HS-27A (cell line): ENCODE measurements at places on chromosomes 13 and 19.

- DNase-seq: no peak
Measured at GRCh38 chr13:50969691-50970090, 60.1 kb downstream of the RNASEH2B start.

GRCh38 chr13:78258304-78258703 lies 339.7 kb upstream of the EDNRB start:
- DNase-seq: no peak

DNA sequence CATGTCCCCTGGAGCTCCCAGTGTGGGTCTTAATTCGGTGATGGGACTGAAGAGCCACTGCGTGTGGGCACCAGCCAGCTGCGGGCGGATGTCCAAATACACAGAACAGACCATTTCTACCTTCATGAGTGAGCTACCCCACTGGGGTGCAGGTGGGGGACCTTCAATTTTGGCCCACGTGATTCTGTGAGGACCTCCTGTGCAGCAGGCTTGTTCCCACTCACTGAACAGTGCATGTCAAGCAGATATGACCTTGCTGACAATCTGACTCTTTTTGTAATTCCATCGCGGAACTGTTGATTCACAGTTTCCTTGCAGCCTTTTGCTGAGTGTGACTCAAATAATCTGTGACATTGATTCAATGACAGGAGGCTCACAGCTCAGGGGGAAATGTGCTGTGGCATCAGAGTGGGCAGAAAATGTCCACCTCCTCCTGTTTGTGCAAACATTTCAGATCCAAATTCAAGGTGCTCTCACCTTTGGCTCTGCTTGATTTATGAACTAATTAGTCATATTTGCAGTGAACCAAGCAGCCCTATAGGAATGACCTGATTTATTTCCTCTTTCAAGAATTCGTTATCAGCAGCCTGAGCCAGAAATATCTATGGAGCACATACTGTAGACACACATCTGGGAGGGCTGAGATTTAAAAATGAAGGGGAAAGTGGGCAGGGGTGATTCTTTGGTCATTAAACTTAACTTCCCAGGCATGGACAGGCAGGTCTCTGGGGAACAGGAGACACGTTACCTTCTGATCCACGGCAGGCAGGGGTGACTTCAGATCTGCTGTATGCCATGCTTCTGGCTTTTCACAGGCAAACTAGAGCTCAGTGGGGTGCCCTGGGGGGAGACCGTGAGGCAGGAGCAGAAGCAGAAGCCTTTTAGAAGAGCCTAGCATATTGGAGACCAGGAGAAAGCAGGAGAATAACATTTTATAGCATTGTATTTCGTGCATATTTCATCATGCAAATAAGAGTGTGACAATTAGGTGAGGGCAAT lies 170.0 kb upstream of the KL start:
- DNase-seq: no peak

GRCh38 chr19:38830039-38830733 lies 1.4 kb downstream of the ECH1 start:
- DNase-seq: no peak

DNA sequence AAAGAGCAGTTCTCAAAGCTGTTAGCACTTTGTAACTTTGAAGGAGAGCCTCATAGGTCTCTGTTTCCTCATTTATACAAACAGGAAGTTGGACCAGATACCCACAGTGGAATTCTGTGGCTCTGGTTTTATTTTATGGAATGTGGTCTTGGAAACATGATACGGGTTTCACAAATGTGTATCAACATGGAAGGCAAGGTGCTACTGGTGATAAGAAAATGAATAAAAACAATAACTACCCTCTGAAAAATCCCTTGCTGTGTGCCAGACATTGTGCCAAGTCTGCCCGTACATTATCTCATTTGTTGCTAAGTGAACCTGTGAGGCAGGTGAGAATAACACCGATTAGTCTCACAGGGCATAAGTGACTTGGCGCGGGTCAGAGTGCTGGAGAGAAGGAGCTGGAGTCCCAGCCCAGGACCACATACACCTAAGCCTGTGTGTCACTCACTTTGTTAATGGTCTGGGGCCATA lies 45.0 kb upstream of the RNF113B start:
- DNase-seq: no peak
